ENCODE measurements at places on chromosomes 13 and 19.

GRCh38 chr19:47704656-47705055, 8.6 kb upstream of the EHD2 start:
- no peak for DNase-seq

- DNase-seq = peak; percentile 79
Measured at GRCh38 chr13:32650705-32651311, 64.6 kb downstream of the PDS5B start.

DNA sequence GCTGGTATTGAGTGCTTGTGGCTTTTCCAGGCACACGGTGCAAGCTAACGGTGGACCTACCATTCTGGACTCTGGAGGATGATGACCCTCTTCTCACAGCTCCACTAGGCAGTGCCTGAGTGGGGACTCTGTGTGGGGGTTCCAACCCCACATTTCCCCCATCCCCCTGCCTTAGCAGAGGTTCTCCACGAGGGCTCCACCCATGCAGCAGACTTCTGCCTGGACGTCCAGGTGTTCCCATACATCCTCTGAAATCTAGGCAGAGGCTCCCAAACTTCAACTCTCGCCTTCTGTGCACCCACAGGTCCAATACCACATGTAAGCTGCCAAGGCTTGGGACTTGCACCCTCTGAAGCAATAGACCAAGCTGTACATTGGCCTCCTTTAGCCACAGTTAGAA, 25.3 kb upstream of the ZSCAN18 start:
- DNase-seq = no peak

DNA sequence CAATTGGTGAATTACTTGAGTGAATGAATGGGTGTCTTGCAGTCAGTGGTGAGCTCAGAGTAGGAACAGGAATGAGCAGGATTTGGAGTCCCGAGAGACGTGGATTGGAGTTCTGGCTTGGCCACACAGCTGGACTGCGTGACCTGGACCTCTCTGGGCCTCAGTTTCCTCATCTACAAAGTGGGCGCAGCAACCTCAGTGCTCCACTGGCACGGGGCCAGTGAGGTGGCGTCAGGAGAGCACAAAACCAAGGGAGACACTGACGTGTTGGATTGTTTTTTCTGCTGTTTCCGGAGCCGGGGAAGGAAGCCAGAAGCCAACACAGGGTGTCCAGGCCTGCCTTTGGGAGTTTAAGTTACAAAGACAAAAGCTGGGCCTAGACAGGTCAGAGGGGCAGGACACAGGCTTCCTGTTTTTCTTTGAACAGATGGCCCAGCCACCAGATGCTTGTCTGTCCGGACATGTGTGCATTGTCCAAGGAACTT, 6.5 kb upstream of the DOCK6 start:
- DNase-seq = no peak

Data from activated CD4-positive, alpha-beta T cell treated with anti-CD3 and anti-CD28 coated beads, Interleukin-2, Interleukin-4, amounts not matched to agents 100 ng/mL and 50 ng/mL, durations not matched to agents 16 hours and 8 hours (primary cell).